AG08395 (cell line): ENCODE measurements at places on chromosomes 12 and 14.

DNA sequence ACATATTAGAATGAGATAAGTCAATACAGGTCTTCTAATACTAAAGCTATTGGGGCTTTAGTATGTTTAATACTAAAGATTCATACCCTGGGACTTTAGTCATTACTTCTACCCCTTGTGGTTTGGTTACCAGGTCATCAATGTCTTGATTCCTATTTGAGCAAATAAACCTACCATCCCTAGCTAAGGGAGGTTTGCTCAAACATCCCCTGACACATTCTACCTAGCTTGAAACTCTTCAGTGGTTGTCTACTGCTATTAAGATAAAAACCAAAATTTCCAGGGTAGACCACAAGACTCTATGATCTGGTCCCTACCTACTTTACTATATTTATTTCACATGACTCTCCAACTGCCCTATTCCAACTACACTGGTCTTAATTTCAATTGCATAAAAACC lies 7.3 kb upstream of the C2CD5 start:
- DNase-seq: no peak

- no peak for DNase-seq
Measured at GRCh38 chr14:95092723-95093122, 64.6 kb downstream of the DICER1 start.

DNA sequence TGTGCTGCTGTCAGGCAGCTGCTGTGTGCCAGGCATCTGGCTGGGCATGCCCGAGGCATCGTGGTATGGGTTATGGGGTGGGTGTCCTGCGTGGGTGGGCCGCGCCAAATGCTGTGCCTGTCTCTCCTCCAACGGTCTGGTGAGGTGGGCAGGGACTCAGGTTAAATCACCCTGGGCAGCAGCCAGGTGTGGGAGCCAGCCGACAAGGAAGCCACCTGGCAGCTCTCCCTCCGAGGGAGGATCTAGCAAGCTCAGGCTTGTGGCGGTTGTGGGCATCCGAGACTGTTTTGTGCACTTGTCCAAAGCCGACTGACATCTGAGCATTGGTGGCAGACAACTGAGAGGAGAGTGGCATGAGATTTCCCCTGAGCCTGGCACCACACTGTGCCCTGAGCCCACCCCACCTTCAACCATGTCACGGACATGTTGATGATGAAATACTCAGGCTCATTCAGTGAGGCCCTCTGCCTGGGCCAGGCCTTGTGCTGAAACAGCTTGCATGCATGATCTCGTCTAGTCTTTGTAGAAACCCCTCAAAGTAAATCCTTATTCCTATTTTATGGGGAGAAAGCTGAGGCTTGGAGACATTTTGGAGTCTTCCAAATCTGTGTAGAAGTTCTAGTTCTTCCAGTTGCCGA lies 181.8 kb upstream of the MYL2 start:
- no peak for DNase-seq

DNA sequence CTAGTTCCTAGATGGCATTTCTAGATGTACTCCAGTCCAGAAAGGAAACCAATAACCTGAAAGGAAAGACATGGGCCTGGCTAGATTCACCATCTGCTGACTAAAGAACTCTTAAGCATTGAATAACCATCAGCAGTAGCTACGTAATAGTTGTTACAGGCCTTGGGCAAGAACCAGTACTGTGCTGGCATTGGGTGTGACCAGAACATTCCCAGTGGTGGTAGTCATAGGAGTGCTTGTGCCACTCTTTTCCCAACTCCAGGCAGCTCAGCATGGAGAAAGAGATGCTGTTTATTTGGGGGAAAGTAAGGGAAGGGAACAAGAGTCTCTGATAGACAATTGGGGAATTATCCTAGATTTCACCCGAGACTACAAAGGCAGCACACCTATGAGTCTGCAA lies 333.3 kb downstream of the SLC16A7 start:
- DNase-seq: peak; percentile 55

DNA sequence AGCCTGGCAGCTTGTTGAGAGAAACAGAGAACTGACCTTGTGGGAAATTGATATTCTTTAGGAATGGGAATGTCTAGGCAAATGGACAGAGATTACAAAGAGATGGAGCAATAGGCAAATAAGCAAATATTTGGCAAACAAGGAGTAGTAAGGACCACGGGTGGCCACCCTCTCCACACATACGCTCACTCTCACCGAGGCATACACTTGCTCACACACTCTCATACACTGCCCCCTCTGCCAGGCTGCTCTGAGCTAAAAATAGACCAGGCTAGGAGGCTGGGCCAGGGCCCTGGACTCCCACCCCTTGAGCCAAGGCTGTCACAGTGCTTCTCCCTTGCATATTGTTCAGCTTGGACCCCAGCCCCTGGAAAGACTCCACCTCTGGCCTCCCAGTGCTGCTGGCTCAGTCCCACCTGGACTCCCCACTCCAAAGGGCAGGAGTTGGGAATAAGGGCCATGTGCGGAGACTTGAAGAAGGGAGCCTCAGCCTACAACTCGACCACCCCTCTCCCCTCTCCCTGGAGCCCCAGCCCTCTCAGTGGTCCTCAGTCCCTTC lies 1.1 kb downstream of the PPP1R1A start:
- no peak for DNase-seq
